Heart right ventricle (tissue), 16 donors: ENCODE measurements at places on chromosomes 2 and 18. TPM values are rescaled to one million over a fixed set of nuclear protein-coding genes. Genes with fewer than 3 reads are reported as not detected.
A peak's percentile ranks its signal among the peaks of the same experiment; 100 is the strongest.

The NEURL3 gene
- not detected for total RNA-seq

The PIEZO2 gene
- not detected for total RNA-seq

The SH3BP4 gene
- total RNA-seq: 7.4 TPM

The EPB41L3 gene
- 4.9 TPM for total RNA-seq

The DSG4 gene
- not detected for total RNA-seq

GRCh38 chr2:108244667-108245414, 5.1 kb downstream of the SULT1C3 start:
- no peak for DNase-seq

- no peak for DNase-seq
Observed at GRCh38 chr2:96987301-96987909, 1.0 kb upstream of the FAM178B start.

GRCh38 chr18:73639788-73640187, 507.8 kb downstream of the FBXO15 start:
- DNase-seq: no peak

GRCh38 chr2:211439011-211439410, 882.6 kb downstream of the CPS1 start:
- no peak for DNase-seq

GRCh38 chr2:233063976-233064411, 3.9 kb downstream of the INPP5D start:
- no peak for DNase-seq

DNA sequence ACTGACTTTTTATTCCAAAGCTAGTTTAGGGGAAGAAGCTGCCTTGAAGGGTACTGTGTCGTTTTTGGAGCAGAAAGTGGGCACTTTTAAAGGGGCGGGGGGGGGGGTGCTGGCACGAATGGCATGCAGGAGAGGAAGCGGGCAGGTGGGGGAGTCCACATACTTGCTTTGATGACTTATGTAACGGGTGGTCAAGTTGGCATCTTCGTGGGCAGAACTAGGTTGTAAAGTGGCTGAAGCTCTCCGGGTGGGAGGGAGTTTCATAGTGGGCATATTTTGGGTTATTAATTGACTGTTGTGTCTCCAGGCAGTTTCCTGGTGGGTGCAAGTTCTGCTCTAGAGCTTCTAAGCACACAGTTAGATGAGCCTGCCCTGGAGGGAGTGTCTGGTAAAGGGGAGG, 19.9 kb downstream of the PCARE start:
- no peak for DNase-seq

DNA sequence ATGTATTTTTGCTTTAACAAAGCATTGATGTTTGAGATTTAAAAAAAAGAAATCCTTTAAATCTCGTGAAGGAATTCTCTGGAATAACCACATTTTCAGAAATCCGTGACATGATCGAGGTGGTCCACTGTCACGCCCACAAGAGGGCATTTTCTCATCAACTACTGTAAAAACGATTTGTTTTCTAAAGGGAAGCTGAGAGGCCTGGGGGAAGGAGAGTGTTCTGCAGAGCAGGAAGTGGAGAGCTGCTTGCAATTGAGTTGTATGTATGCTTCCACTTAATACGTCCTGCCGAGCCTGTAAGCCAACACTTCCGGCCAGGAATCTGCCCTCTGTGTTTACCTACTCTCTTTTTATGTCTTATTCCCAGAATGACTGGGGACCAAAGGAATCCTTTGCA, 19.4 kb downstream of the KLHL29 start:
- no peak for DNase-seq

DNA sequence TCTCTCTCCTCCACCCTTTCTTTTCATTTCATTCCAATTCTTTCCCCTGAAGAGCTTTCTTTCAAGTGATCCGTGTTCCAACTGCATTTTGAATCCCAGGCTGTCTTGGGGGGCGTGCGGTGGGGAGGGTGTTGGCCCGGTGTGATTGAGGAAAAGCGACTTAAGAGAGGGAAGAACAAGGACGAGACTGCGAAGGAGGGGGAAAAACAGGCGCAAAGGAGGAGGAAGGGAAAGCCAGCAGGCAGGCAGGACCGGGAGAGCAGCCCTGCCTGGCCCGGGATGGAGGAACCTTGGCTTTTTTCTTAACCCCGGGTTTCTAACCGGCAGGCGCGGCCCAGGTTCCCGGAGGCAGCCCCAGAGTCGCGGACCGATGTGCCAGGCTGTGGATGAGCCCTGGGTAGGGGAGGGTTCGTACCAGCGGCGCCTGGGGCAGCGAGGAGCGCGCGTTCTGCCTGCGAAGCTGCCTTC, 1.3 kb downstream of the ADCYAP1 start:
- no peak for DNase-seq

- DNase-seq: no peak
Observed at GRCh38 chr18:38369772-38370690, 804.4 kb upstream of the CELF4 start.

DNA sequence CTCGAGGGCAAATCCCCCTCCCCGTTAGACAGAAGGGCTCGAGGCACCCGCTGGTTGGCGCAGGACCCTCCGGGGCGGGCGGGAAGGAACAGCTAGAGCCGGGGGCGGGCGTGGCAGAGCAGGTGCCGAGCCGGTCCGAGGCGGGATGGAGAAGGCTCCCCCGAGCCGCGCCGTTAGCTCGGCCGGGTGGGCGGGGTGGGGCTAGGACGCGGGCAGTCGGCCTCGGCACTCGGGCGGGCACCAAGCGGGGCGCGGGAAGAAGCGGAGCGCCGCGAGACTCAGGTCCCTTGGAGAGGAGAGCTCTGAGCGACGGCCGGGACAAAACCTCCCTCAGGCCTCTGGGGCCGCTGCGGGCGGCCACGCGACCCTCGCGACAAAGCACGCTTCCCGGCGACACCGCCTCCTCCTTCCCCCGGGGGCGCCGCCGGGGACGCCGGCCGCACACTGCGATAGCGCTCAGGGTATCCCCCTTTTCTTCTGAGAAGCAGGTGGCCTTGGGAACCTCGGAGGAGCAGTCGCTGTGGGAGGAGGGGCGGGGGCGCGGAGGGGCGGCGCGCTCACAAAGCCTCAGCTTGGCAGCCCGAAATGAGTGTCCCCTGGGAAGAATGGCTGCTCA, 721 bp downstream of the FHOD3 start:
- DNase-seq: peak; percentile 20

DNA sequence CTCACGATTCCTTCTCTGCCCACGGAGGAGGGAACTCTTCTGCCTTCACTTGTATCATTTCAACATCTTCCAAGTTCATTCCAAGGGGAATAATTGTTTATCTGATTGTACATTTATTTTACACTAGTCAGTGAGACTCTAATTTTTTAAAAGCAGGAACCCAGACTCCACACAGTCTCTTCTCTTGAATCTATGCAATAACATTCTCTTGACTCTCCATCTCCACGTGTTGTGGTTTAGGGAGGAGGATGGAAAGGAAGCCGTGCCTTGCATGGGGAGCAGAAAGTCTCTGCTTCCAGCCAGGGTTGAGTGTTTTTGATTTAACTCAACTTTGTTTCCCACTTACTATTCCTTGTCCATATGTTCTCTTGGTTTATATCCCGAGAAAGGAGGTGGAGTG, 131.1 kb upstream of the RIOK3 start:
- no peak for DNase-seq

DNA sequence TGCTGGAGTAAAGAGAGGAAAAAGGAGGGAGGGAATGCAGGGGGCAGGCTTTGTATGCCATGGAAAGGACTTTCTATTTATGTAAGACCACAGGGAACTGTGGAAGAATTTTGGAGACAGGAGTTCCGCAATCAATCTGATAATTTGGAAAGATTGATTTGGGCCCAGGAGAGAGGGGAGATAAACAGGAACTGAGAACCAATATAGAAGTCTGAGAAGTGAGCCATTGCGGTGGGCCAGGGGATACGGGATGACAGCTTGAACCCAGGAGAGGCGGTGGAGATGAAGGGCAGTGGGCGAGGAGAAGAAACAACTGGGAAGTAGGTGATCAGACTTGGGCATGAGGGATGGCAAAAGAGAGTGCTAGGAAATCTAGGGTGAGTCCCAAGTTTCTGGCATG, 23.7 kb downstream of the RASGRP3 start:
- DNase-seq: no peak

- DNase-seq: no peak
Observed at GRCh38 chr18:34358923-34359322, 134.2 kb upstream of the NOL4 start.

DNA sequence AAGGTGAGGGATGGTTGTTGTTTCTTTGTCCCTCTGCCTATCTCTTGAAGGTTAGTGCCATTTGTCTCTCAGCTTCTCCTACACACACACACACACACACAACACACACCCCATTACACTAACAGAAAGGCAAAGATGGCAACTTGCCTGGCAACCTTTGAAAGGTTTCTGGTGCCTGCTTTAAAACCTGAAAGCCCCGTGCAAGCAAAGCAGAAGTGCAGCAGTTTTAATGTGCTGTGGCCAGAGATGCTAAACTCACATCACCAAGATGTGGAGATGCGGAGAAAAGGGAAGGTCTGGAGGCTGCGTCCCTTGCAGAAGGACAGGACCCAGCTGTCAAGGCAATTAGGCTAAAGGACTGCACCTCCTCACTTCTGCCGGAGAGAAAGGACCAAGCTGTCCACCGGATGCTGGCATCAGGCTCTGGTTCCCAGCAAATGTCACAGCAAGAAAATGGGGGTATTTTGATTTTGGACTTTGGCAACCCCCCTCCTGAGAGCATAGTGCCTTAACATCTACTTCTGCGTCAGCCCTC, 196.4 kb downstream of the ARL4C start:
- no peak for DNase-seq

- DNase-seq: no peak
Observed at GRCh38 chr2:215621381-215621780, 185.5 kb upstream of the FN1 start.

DNA sequence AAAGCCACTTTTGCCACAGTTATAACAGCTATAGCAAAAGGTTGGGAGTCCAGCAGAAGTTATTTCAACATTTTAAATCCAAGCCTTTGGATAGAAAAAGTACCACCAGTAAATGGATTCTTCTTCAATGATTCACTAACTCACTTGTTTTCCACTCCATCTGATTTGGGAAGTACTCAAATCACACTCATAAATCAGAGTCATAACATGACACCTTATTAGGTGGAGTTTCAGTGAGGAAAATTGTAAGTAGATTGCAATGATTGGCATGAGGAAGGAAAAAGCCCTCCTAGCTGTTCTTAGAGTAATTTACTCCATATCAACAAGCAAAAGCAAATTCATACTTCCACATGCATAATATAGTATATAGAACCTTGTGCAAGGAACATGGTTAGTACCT, 132.9 kb downstream of the NR4A2 start:
- DNase-seq: no peak

DNA sequence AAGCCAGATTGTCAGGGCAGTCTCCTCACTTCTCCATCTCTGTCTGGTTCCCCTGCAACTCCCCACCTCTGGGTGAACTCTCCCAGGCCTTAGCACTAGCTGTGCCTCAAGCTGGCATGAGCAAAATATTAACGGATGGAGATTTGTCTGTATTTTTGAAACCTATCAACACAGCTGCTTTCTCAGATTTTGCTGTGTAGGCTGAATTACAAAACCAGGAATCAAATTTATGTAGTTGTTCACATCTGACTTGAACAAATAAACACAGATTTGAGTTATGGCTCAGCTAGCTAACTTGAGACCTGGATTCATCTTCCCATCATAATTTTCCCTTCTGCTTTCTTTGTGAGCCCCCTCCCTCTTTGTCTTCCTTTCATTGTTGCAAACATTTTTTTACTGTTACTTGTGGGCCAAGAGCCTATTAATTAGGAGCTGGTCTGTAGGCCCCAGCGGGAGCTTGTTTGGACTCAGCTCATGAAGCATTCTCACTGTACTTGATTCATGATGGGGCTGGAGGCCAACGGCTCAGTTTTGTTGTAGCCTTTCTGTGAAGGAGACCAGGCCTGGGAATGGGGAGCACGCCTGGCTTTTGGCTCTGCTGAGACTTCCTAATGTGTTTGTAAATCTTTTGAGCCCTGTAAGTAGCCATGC, 164.1 kb upstream of the GATA6 start:
- no peak for DNase-seq

- DNase-seq: no peak
Observed at GRCh38 chr2:236685361-236685760, 115.7 kb downstream of the ACKR3 start.

DNA sequence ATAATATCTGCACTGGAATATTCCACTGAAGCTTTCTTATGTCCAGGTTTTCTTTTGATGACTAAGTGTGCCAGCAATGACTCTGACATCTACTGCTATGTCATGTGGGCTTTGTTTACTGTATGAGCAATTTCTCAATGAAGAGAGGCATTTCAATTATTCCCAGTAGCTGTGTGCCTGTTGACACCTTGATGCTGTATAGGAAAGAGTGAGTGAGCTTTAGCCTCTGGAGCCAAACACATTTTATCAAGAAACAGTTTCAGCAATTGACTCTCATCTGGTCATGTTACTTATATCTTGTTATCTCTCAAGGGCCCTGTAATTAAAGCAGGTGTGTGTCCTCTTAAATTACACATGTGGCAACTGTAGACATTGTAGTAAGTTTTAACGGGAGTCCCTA, 493.2 kb upstream of the FANCL start:
- DNase-seq: no peak
